A673 (cell line): ENCODE measurements at places on chromosomes 4 and X. TPM values are rescaled to one million over a fixed set of nuclear protein-coding genes. Genes with fewer than 3 reads are reported as not detected.
A peak's percentile ranks its signal among the peaks of the same experiment; 100 is the strongest.

The PF4V1 gene
- not detected in 2 replicates for total RNA-seq

The CT47B1 gene
- total RNA-seq: not detected in 2 replicates

The TRIM75 gene
- total RNA-seq: not detected in 2 replicates

The DCAF8L2 gene
- total RNA-seq: not detected in 2 replicates

The SERTM2 gene
- not detected in 2 replicates for total RNA-seq

The MAGEC2 gene
- total RNA-seq: not detected in 2 replicates

The GABRG1 gene
- total RNA-seq: not detected in 2 replicates

The ZDHHC15 gene
- total RNA-seq: not detected in 2 replicates

The ODAPH gene
- not detected in 2 replicates for total RNA-seq

DNA sequence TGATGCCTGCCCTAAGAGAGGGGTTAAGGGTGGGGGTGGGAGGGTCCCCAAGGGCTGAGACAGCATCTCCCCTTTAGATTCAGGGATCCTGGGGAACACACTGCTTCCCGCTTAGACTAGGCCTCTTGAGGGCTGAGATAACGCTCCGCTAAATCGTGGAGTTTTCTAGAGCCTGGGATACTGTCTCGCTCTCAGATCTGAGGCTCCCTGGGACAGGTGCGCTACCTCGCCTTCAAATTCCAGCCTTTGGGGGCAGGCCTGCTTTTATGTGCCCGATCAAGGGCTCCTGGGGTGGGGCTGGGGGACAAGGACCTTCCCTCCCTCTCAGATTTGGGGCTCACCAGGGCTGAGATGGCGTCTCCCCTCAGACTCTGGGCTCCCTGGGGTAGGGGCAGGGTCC lies 440 bp upstream of the ARHGAP36 start:
- DNase-seq: no peak

GRCh38 chr4:83009529-83009928 lies 1.1 kb downstream of the LIN54 start:
- DNase-seq: no peak

- no peak for DNase-seq
These were observed 56.8 kb downstream of the RBPJ start for GRCh38 chr4:26377328-26378311.

GRCh38 chr4:72430050-72430449 lies 139.0 kb downstream of the ADAMTS3 start:
- DNase-seq: peak; percentile 2

GRCh38 chr4:4496592-4497372 lies 45.1 kb downstream of the STX18 start:
- no peak for DNase-seq

DNA sequence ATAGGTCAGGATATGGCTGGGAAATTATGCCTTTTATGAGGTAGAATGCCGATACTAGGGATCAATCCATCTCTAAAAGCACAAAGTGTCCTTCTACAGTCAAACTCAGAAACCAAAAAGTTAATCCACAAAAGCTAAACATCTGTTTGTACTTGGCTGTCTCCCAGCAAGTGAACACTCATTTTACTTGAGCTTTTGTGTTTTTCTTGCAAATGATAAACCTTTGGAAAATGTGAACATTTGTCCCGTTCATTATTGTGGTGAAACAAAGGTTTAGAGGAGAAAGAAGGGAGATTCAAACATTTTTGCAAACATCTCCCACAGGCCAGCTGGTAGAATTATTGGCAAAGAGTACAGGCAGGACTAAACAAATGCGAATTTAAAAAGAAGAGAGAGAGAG lies 300.6 kb upstream of the SPANXN1 start:
- no peak for DNase-seq

- DNase-seq: no peak
These were observed 77.1 kb upstream of the ATOH1 start for GRCh38 chr4:93751411-93751810.

- no peak for DNase-seq
These were observed 391.5 kb upstream of the IGFBP7 start for GRCh38 chr4:57501720-57502119.

- no peak for DNase-seq
These were observed 10.7 kb downstream of the RGS12 start for GRCh38 chr4:3303565-3303824.

GRCh38 chrX:44903830-44904530 lies 31.0 kb downstream of the KDM6A start:
- no peak for DNase-seq

- no peak for DNase-seq
These were observed 714.1 kb downstream of the FAT4 start for GRCh38 chr4:126028876-126029275.

GRCh38 chrX:39956803-39957394 lies 140.9 kb downstream of the BCOR start:
- no peak for DNase-seq

- no peak for DNase-seq
These were observed 331.8 kb downstream of the DKK2 start for GRCh38 chr4:106704253-106704870.

DNA sequence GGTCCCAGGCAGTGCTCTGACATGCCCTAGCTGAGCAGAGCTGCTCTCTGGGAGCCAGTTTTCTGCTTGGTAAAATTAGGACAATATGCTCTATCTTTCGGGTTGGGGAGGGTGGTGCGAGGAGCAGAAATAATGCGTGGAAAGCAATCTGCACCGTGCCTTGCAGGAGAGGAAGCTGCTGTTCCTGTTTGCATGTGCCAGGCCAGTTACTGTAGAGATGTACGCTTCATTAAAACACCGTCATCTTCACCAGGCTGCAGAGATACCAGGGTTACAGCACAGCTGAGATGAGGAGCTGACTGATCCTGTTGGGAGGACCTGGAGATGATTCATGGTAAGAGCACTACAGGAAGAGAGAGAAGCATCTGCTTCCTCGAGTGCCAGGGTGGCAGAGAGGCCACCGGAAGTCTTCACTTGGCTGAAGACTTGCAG lies 29.5 kb upstream of the IRF2 start:
- peak; percentile 7 for DNase-seq
